Ascending aorta (tissue), 2 donors: ENCODE measurements at places on chromosomes 13 and 19.

- H3K4me3 ChIP-seq: no peak overlapping the region
- H3K36me3 ChIP-seq: no peaks in the 10 kb centered on the region
- peak overlapping the region; percentile 64 for H3K27ac ChIP-seq
- no peaks in the 10 kb centered on the region for H3K27me3 ChIP-seq
- DNase-seq: no peak
- peaks cover 5% of the 10 kb centered on the region for H3K4me1 ChIP-seq
Measured at GRCh38 chr13:75901501-75901900, 265.4 kb downstream of the LMO7 start.

GRCh38 chr13:46908501-46908900 lies 11.6 kb upstream of the HTR2A start:
- no peaks in the 10 kb centered on the region for H3K36me3 ChIP-seq
- H3K4me3 ChIP-seq: no peak overlapping the region
- no peaks in the 10 kb centered on the region for H3K27me3 ChIP-seq

- no peaks in the 10 kb centered on the region for H3K27me3 ChIP-seq
- no peak overlapping the region for H3K27ac ChIP-seq
- no peaks in the 10 kb centered on the region for H3K4me1 ChIP-seq
- no peak for DNase-seq
Measured at GRCh38 chr13:114225610-114226009, 9.1 kb upstream of the CDC16 start.

- no peaks in the 10 kb centered on the region for H3K36me3 ChIP-seq
- H3K4me3 ChIP-seq: no peak overlapping the region
Measured at GRCh38 chr13:111620586-111620985, 300.1 kb downstream of the TEX29 start.

DNA sequence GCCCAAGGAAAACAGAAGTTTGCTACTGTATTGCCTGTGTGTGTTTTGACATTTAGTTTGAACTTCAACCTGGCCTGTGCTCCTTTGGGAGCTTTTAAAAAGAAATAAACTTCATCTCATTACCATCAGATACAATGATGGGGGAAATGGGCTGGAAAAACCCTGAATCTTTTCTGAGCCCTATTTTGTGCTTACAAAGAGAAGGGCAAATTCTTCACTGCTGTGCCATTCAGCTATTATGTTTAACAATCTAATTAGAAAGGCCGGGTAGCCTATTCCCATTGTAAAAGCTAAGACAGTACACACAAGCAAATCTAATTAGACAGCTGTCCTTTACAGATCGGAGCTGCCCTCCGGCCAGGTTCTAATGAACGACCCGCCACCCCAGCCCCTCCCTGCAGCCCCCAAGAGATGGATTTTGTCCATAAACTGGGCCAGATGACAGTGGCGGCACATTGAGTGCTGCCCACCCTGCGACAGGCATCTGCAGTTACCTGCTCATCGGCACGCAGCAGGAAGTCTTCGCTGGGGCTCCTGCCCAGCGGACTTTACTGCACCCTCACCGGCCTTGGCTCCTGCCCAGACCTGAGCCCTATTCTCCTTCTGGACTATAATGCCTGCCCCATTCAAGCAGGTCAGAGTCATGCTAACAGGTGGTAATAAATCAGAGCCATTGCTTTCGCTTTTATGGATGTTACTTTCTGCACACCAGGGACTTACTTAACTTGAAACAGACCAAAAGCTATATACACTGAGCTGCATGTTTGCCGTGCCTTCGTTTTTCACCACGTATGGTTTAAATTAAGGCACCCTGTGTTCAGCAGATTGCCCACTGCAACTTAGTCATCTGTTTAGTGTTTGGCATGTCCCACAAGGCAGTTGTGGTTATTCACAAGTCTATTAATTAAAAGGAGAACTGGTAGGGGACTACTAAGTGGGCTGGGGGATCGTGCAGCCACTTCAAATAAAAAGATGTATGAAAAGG lies 549.6 kb downstream of the FGF9 start:
- DNase-seq: no peak
- H3K4me1 ChIP-seq: peaks cover 3% of the 10 kb centered on the region
- H3K36me3 ChIP-seq: no peaks in the 10 kb centered on the region
- H3K4me3 ChIP-seq: no peak overlapping the region

GRCh38 chr19:17242431-17243208 lies 3.1 kb downstream of the NR2F6 start:
- H3K27ac ChIP-seq: peak overlapping the region; percentile 78
- no peak for DNase-seq
- H3K27me3 ChIP-seq: no peaks in the 10 kb centered on the region
- H3K36me3 ChIP-seq: peaks cover 4% of the 10 kb centered on the region

GRCh38 chr19:5814123-5814851 lies 9.4 kb downstream of the NRTN start:
- H3K27me3 ChIP-seq: no peaks in the 10 kb centered on the region
- no peaks in the 10 kb centered on the region for H3K4me1 ChIP-seq
- no peak overlapping the region for H3K27ac ChIP-seq
- H3K4me3 ChIP-seq: no peak overlapping the region
- H3K36me3 ChIP-seq: no peaks in the 10 kb centered on the region

- no peaks in the 10 kb centered on the region for H3K27me3 ChIP-seq
- peaks cover 86% of the 10 kb centered on the region for H3K36me3 ChIP-seq
- no peak overlapping the region for H3K4me3 ChIP-seq
- DNase-seq: no peak
- H3K27ac ChIP-seq: no peak overlapping the region
Measured at GRCh38 chr13:114244637-114245036, 9.9 kb downstream of the CDC16 start.

DNA sequence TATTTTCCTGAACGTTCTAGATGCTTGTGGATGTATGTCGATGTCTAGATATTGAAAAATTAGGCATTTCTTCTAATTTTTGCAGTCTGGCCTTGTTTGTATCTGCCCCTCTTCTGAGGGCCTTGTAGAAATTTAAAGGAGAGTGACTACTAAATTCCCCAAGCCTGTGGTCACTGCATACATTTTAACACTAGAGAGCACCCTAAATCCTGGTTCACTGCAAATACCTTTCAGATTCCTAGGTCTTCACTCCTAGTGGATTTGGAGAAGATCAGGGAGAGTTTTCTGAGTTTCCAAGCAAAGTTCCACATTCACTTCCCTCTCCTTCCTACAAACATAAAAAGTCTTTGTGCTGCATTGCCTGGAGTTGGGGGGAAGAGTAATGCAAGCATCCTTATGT lies 1272.5 kb downstream of the OLFM4 start:
- H3K27ac ChIP-seq: no peak overlapping the region
- no peaks in the 10 kb centered on the region for H3K27me3 ChIP-seq
- DNase-seq: no peak
- H3K4me3 ChIP-seq: no peak overlapping the region

DNA sequence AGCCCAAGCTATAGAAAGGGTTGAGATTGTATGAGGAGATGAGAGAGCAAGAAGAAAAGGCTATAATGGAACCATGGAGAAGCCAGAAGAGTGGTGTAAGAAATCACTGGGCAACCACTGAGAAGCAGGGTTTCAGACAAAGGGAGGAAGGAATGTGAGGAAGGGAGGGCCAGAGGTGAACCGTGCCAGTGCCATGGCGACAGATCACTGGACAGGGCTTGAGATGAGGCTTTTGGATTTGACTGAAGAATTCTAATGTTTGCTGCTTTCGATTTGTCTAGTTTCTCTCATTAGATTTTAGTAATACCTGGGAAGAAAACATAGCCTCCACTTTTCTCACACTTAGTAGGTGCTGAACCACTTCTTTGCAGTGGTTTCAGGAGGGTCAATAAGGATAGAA lies 6.3 kb upstream of the GPR183 start:
- H3K36me3 ChIP-seq: no peaks in the 10 kb centered on the region
- H3K4me3 ChIP-seq: no peak overlapping the region
- DNase-seq: no peak
- H3K27ac ChIP-seq: no peak overlapping the region
- H3K27me3 ChIP-seq: no peaks in the 10 kb centered on the region
- peaks cover 10% of the 10 kb centered on the region for H3K4me1 ChIP-seq

DNA sequence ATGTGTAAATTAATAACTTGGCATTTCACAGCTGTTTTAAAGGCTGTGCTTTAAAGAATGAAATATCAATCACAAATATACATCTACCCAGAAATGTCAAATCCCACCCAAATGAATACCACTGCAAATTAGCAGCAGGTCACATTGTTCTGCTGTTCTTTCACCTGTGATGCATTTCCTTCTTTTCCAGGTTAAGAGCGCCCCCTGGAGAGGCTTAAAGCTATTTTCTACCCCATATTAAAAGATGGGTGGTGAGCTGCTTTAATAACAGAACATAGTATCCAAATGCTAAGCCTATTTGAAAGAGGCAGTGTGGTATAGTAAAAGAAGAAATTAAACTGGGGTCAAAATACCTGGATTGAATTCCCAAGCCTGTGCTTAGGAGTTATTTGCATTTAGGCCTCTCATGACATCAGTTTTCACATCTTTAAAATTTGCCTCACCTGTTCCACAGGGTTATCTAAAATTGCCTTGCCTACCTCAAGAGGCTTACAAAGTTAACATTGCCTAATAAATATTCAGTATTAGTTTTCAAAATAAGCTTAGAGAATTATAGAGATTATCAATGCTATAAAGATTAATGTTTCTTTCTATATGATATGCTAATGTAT lies 396.9 kb upstream of the SLITRK5 start:
- H3K4me1 ChIP-seq: no peaks in the 10 kb centered on the region
- no peaks in the 10 kb centered on the region for H3K27me3 ChIP-seq
- H3K27ac ChIP-seq: no peak overlapping the region

DNA sequence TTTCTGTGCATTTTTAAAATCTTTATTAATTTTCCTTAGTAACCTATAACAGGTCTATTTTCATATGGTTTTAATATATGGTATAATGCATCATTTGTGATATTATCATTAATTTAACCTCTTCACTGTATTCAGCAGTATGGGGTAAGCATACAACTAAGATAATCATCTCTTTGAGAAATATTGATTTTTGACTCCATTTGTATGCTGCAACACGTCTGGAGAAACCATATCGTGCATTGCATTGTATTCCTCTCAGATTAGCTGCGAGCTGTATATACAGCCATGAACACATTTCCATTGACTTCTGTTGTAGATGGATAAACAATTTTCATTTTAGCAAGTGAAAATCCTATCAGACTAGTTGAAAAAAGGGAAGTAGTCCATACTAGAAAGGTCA lies 2275.8 kb upstream of the PCDH20 start:
- H3K36me3 ChIP-seq: no peaks in the 10 kb centered on the region
- H3K27ac ChIP-seq: no peak overlapping the region
- H3K4me3 ChIP-seq: no peak overlapping the region
- no peaks in the 10 kb centered on the region for H3K4me1 ChIP-seq
- H3K27me3 ChIP-seq: no peaks in the 10 kb centered on the region

GRCh38 chr13:97332742-97333141 lies 101.2 kb upstream of the RAP2A start:
- H3K27me3 ChIP-seq: no peaks in the 10 kb centered on the region
- no peak overlapping the region for H3K27ac ChIP-seq
- peaks cover 5% of the 10 kb centered on the region for H3K4me1 ChIP-seq
- H3K4me3 ChIP-seq: no peak overlapping the region

GRCh38 chr19:39397360-39398296 lies 6.5 kb downstream of the MED29 start:
- no peaks in the 10 kb centered on the region for H3K27me3 ChIP-seq
- H3K27ac ChIP-seq: peak overlapping the region; percentile 82
- peak; percentile 95 for DNase-seq
- peaks cover 21% of the 10 kb centered on the region for H3K36me3 ChIP-seq

DNA sequence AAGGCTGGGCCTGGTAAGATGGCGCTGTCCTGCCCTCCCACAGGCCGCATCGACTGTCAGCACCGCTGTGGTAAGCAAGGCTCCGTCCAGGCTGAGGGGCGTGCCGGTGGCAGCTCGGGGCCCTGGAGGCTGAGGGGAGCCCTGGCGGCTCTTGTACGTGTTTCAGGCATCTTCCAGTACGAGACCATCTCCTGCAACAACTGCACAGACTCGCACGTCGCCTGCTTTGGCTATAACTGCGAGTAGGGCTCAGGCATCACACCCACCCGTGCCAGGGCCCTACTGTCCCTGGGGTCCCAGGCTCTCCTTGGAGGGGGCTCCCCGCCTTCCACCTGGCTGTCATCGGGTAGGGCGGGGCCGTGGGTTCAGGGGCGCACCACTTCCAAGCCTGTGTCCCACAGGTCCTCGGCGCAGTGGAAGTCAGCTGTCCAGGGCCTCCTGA lies 1.2 kb downstream of the IZUMO4 start:
- H3K4me1 ChIP-seq: peaks cover 18% of the 10 kb centered on the region
- H3K36me3 ChIP-seq: peaks cover 32% of the 10 kb centered on the region
- H3K4me3 ChIP-seq: no peak overlapping the region
- no peaks in the 10 kb centered on the region for H3K27me3 ChIP-seq

DNA sequence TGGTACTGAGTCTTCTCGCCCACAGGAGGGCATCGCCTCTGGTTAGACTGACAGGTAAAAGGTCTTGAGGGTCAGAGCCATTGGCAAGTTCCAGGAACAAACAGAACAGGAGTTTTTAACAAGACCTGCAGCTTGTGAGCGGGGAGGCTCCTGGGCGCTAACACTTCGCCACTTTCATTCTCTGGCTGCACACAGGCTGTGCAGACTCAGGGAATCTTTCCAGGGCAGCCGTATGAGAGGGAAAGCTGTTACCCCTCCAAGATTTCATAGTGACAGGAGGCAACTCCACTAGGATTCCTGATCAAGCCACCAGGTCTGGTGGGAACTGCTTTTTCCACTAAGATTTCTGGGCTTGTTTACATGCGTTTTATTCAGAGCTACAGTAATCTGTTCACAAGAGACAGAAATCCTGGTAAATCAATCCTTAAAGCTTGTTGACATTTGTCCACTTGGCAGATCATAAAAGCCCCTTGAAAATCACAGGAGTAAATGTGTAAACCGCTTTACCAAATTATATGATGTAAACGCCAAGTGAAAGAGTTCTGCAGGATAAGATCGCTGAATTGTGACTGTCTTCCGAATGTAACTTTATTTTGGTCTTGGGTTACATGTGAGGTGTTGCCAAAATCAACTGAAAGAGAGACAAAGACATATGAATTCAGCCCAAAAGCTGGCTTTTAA lies 190.6 kb downstream of the MZT1 start:
- H3K27ac ChIP-seq: no peak overlapping the region
- H3K4me1 ChIP-seq: no peaks in the 10 kb centered on the region
- DNase-seq: no peak
- H3K27me3 ChIP-seq: no peaks in the 10 kb centered on the region
- H3K36me3 ChIP-seq: no peaks in the 10 kb centered on the region
- H3K4me3 ChIP-seq: no peak overlapping the region

GRCh38 chr13:33026489-33027152 lies 10.4 kb downstream of the KL start:
- H3K4me3 ChIP-seq: no peak overlapping the region
- H3K27ac ChIP-seq: no peak overlapping the region
- no peak for DNase-seq
- H3K36me3 ChIP-seq: no peaks in the 10 kb centered on the region

- peaks cover 5% of the 10 kb centered on the region for H3K4me1 ChIP-seq
- H3K27me3 ChIP-seq: no peaks in the 10 kb centered on the region
- peak; percentile 82 for DNase-seq
Measured at GRCh38 chr19:2775556-2776430, 7.3 kb downstream of the SGTA start.

DNA sequence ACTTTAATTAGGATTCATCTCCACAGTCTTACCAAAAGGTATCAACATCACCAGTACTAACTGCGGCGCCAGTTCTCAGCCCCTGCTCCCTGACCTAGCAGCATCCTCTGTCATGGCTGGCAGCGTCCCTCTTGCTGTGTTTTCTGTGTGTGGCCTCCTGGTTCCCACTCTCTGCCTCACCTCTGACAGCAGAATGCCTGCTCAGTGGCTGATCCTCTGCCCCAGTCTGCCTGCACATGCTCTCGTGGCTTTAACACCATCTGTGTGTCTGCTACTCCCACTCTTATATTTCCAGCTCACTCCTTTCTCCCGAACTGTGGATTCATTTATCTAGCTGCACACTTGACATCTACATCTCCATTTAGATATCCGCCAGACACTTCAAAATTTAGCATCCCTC lies 341.5 kb downstream of the MTUS2 start:
- no peak for DNase-seq
- H3K36me3 ChIP-seq: no peaks in the 10 kb centered on the region
- no peak overlapping the region for H3K4me3 ChIP-seq
- no peaks in the 10 kb centered on the region for H3K27me3 ChIP-seq
- no peak overlapping the region for H3K27ac ChIP-seq
